Germinal center (tissue), 1 donor: ENCODE measurements at places on chromosomes 5 and 9.

GRCh38 chr5:71932131-71932654, 175.1 kb upstream of the MAP1B start:
- DNase-seq = no peak

DNA sequence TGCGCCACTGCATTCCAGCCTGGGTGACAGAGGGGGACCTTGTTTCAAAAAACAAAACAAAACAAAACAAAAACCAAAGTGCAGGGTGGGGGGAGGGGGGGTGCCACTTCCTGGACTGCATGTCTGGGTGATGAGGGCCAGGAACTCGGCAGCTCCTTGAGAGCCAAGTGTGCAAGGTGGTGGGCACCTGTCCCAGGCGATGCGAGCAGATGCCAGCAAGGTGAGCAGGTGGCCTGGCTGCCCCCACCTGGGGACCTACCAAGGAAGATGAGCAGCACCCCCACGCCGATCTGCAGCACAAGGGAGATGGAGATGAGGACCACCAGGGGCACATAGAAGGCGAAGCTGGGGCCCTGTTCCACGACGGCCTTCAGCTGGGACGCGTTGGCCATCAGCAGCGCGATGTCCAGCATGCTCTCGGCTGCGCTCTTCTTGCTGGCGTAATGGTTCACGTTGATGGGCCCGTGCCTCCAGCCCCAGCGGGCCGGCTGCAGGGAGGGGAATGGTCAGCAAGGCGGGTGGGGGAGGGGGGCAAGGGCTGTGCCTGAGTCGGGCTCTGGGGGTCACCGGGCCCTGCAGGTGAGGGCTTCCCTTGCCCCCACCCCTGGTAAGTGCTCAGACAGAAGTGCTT, 7.8 kb downstream of the NINJ1 start:
- no peak for DNase-seq

DNA sequence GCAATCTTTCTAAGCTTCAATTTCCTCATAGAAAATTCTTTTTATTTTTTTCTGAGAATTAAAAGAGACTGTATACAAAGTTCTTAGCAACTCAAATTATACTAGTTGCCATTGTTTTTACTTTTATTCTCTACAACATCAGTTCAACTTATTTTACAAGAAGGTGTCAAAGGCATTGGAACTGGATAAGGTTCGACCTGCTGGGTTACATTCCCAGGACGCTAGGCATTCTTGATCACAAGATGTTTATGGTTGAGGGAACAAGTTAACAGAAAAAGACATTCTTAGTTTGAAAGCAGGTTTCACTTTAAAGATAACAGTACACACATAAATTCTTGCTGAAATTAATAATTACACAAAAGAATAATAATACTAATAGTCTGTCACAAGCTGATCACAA, 163.5 kb upstream of the SNX2 start:
- DNase-seq = no peak

- DNase-seq = no peak
These were observed 199.9 kb downstream of the SNX18 start for GRCh38 chr5:54717459-54717858.

DNA sequence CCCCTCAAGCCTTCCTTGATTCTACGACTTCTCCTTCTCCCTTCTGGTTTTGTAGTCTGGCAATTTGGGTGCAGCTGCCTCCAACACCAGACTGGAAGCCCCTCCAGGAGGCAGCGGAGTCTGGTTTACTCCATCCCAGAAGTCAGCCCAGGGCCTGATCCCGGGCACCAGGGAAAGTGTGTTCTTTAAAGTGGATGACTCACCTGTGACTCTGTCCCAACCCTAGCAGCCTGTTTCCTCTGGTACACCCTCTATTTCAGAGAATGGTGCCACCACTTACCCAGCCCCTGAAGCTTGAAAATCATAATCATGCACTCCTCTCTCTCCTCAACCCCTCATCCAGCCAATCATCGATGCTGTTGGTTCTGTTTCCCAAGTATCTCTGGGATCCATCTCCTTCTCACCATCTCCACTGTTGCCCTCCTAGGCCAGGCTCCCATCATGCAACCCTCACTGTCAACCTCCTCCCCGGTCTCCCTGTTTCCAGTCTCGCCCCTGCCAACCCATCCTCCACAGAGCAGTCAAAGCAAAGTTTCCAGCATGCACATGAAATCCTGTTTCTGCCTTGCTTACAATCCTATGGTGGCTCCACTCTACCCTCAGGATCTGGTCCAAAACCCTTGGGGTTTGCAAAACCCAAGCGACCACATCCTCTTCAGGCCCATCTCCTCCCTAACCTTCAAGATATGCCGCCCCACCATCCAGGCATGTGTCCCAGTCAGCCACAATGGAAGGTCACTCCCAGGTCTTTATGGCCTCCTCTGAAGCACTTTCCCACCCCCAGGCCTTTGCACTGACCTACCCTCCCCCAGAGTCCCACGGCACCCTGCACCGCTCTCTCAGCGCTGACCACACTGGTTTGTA, 10.5 kb downstream of the LHX6 start:
- no peak for DNase-seq

DNA sequence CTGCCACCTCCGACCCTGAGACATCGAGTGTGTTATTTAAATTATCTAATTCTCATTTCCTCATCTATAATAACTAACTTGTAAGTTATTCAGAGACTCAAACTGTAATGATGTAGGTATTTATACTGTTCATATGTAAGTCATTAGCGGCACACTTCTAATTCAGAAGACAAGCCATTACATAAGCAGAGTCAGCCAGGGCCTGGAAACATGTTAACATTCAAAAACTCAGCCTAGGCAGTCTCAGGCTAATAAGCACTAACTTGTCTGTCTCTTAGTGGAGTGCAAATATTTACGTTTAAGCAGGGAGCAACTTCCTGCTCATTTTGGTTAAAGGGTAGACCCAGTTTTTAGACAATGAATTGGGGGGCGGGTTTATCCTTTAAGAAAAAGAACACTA, 598.4 kb downstream of the ACTL7B start:
- no peak for DNase-seq
